ENCODE measurements at places on chromosomes 2 and 18. TPM values are rescaled to one million over a fixed set of nuclear protein-coding genes. Genes with fewer than 3 reads are reported as not detected.
A peak's percentile ranks its signal among the peaks of the same experiment; 100 is the strongest.

GRCh38 chr2:240401308-240401707 lies 34.2 kb upstream of the GPC1 start:
- peak; percentile 51 for DNase-seq

- DNase-seq: no peak
Measured at GRCh38 chr2:37457401-37457901, 113.0 kb downstream of the QPCT start.

- no peak for DNase-seq
Measured at GRCh38 chr2:38149531-38149930, 73.6 kb upstream of the CYP1B1 start.

DNA sequence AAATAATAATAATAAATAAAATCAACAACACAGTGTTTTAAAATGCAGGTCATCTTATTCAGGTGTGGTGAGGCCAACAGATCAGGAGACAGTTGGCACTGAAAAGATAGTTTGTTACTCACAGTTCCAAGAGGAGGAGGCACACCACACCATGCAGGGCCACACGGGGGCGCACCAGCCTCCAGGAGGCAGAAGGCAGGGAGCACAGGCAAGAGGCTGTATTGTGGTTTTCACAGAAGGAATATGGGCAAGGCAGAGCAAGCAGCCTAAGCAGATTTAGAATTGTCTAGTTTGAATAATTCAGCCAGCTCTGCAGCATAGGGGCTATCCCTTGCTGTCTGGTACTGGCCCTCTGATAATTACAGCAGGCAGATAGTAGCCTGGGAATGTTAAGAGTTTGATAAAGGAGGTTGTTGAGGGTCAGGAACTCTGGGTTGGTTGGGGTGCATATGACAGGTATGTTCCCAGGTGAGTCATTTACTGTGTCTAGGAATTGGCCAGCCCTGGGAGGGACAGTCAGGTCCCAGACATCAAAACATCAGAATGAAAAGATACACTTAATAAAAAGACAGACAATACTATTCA lies 31.3 kb downstream of the KIAA2012 start:
- peak; percentile 84 for DNase-seq

TUBB8B gene
- 0.38 TPM for total RNA-seq

GRCh38 chr2:196234672-196235071 lies 63.3 kb upstream of the STK17B start:
- DNase-seq: no peak

GNLY gene
- total RNA-seq: 18.5 TPM

CCDC148 gene
- total RNA-seq: 1.2 TPM

NMS gene
- total RNA-seq: not detected

Data from upper lobe of right lung (tissue), 1 donor.